ENCODE measurements at places on chromosomes 5 and 9. TPM values are rescaled to one million over a fixed set of nuclear protein-coding genes. Genes with fewer than 3 reads are reported as not detected.

CDH18 gene
- total RNA-seq = 1.1 TPM

GRCh38 chr9:128635266-128636023 is 21.2 kb downstream of the DYNC2I2 start:
- DNase-seq = peak; percentile 94

- DNase-seq = no peak
These were observed 164.2 kb downstream of the MEF2C start for GRCh38 chr5:88718736-88719135.

DNA sequence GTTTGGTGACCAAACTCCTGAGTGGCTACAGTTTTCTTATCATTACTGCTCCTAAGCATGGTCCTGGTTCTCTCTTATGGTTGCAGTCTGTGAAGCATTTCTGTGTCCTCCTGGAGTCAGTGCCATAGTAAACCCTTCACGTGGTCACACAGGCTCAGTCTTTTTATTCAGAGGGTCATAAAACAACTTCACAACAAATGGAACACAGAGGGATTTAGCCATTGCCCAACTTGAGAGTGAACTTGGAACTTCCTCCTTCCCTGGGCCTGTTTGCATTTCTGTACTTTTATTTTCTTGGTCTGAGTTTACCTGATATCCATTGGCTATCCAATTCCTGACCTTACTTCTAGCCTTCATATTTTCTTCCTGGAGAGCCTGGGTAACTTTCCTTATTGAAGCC is 144.9 kb downstream of the CCDC192 start:
- no peak for DNase-seq

- DNase-seq = no peak
These were observed 14.1 kb downstream of the SLC25A46 start for GRCh38 chr5:110752953-110753352.

ADRA1B gene
- 0.56 TPM for total RNA-seq

GRCh38 chr5:56480078-56480704 is 247.1 kb upstream of the ANKRD55 start:
- DNase-seq = no peak

AFAP1L1 gene
- total RNA-seq = 5.3 TPM

DNA sequence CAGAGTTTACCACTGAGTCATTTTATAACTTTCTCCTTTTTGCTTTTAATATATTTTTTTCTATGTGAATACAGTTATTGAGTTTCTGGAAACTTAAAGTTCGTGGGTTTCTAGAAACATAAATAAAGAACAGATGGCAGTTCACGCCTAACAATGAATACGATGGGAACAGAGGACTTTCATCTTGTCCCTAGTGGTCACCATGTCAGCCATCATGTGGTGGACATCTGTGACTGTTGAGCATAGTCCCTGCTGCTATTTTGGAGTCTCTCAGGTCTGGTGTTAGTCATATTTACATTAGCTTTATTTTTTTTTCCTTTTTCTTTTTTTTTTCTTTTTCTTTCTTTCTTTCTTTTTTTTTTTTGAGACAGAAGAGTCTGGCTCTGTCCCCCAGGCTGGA is 85.3 kb downstream of the XRCC4 start:
- no peak for DNase-seq

ARHGEF37 gene
- 0.28 TPM for total RNA-seq

DNA sequence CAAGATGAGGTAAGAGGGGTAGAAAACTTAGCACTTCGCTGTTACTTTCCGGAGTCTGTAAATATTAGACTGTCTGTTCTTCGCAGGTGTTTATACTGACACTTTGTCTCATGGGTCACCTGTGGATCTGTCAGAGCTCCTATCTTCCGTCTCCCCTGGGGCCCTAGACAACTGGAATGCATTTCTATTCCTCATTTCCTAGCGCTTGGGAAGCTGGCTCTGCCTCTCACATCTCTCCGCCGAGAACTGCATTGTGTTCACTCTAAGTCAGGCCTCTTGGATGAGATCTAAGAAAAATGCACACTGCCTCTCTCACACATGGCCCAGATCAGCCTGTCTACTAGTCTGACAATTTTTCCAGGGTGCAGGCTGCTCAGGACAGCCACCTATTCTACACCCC is 39.5 kb downstream of the PCA3 start:
- DNase-seq = no peak

DNA sequence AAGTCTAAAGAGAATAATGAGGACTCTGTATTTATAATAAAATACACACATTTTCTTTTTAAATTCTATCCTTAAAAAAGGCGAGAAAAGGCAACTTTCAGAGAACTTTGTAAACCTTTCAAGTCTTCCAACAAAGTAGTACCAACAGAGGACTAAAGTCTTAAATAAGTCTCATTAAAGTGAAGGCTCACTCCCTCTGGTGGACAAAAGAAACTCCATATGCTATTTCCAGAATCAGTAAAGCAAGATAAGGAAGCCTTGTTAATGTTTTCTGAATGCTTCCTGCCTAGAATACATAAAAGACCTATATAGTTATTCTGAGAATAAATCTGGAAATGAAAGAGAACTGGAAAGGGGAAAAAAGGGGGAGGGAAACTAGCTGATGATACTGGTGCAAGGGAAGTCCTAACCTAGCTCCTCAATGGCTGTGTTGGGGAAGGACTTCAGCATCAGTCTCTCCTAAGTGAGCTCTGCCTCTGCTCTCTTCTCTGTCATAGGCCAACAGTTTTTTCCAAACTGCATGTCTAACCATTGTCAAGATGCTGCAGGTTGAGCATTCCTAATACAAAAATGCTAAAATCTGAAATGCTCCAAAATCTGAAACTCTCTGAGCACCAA is 7.2 kb downstream of the HMGCS1 start:
- peak; percentile 73 for DNase-seq

DNA sequence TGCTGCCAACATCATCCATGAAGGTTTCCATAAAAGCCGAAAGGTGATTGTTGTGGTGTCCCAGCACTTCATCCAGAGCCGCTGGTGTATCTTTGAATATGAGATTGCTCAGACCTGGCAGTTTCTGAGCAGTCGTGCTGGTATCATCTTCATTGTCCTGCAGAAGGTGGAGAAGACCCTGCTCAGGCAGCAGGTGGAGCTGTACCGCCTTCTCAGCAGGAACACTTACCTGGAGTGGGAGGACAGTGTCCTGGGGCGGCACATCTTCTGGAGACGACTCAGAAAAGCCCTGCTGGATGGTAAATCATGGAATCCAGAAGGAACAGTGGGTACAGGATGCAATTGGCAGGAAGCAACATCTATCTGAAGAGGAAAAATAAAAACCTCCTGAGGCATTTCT is 10.1 kb downstream of the TLR4 start:
- DNase-seq = no peak

- no peak for DNase-seq
These were observed 584.4 kb upstream of the ACO1 start for GRCh38 chr9:31799953-31800609.

DNA sequence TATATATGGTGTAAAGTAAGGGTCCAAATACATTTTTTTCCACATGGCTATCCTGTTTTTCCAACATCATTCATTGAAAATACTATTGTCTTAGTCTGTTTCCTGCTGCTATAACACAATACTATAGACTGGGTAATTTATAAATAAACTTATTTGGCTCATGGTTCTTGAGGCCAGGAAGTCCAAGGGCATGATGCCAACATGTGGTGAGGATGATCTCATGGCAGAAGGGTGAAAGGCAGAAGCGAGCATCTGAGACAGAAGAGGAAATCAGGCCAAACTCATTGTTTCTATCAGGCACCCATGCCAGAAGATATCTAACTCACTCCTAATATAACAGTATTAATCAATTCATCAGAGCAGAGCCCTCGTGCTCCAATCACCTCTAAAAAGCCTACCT is 42.6 kb downstream of the ANKRD55 start:
- peak; percentile 80 for DNase-seq

GRCh38 chr5:61280761-61281427 is 51.2 kb upstream of the ZSWIM6 start:
- no peak for DNase-seq

ELAVL2 gene
- 0.28 TPM for total RNA-seq

DNA sequence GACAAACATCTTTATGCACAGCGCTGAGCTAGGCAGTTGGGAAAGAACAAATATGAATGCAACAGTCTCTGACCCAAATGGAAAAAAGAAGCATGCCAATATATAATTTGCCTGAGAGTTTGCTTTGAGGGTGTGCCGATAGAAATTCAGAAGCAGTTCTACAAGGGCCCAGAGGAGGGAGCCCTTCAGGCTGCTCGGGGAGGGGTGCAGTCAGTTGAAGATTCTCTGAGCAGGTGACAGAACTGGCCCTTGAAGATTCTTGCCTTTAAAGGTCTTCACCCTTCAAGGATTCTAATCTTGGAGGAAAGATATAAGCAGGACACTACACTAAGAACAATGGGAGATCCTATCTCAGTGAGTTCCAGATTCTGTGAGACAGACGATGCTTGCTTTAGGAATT is 3.7 kb upstream of the PAPPA start:
- DNase-seq = no peak

- DNase-seq = no peak
These were observed 5.9 kb downstream of the CYFIP2 start for GRCh38 chr5:157271740-157272271.

- DNase-seq = peak; percentile 58
These were observed 25.3 kb upstream of the PPP1R2B start for GRCh38 chr5:156824800-156825199.

- DNase-seq = no peak
These were observed 672.4 kb upstream of the GRAMD2B start for GRCh38 chr5:125750861-125751186.

DNA sequence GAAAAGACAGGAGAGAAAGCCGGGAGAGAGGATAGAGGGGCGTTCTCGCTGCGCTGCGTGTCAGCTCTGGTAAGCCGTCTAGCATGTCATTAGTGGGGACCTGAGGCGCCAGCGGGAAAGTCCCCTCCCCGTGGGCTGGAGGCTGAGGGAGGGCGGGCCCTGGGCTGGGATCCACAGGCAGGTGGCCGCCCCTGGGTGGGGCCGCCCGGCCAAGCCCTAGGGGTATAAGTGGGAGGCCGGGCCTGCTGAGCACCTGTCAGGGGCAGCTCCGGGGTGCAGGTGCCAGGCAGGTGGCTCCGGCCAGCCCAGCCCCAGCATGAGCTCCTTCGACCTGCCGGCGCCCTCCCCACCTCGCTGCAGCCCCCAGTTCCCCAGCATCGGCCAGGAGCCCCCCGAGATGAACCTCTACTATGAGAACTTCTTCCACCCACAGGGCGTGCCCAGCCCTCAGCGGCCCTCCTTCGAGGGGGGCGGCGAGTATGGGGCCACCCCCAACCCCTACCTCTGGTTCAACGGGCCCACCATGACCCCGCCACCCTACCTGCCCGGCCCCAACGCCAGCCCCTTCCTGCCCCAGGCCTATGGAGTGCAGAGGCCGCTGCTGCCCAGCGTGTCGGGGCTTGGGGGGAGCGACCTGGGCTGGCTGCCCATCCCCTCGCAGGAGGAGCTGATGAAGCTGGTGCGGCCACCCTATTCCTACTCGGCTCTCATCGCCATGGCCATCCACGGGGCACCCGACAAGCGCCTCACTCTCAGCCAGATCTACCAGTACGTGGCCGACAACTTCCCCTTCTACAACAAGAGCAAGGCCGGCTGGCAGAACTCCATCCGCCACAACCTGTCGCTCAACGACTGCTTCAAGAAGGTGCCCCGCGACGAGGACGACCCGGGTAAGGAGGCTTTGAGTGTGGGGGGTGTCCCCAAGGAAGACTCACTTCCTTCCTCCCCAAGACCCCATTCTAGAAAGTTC is at the start of gene FOXI1:
Gene FOXI1, plus strand, starts transcription at position 256 of the 970 bp plus-strand sequence. Its CDS starts 61 bp downstream, at position 317.
- no peak for DNase-seq

TMEM252 gene
- not detected for total RNA-seq

GRCh38 chr9:16043756-16044578 is 491.1 kb downstream of the CCDC171 start:
- DNase-seq = peak; percentile 78

DNA sequence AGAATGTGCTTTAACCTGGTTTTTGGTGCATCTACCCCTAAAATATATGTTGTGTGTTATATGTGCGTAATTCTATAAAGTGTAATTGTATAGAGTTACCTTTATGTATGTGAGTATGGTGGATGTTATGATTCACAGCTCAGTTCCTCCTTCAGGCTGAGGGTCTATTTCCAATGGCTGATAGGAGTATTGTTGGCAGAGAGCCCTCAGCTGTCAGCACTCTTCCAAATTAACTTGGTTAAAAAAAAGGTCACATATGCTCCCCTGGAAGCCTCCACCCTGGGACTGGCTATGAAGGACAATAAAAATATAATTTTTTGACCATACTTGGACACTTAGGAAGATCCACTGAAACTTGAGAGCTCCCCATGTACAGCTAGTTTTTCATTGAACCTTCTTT is 250.4 kb upstream of the CDH12 start:
- no peak for DNase-seq

DNA sequence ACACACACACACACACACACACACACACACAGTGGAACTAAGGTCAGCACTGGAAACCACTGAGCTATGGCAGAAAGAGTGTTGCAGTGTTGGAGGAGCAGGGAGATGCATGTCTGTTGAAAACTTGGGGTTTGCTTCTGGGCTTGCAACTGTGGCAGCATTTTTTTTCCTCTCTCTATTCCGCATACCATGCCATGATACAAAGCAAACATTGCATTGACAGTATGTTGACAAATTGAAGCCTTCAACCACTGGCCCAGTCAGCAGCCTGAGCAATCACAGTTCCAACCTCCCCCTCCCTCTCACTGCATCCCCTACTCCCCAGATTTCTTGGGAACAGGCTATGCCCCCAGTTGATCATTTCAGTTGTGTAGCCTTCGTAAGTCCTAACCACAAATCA is 478.1 kb upstream of the WWC1 start:
- no peak for DNase-seq

ADAMTS13 gene
- under 0.01 TPM for total RNA-seq

DNA sequence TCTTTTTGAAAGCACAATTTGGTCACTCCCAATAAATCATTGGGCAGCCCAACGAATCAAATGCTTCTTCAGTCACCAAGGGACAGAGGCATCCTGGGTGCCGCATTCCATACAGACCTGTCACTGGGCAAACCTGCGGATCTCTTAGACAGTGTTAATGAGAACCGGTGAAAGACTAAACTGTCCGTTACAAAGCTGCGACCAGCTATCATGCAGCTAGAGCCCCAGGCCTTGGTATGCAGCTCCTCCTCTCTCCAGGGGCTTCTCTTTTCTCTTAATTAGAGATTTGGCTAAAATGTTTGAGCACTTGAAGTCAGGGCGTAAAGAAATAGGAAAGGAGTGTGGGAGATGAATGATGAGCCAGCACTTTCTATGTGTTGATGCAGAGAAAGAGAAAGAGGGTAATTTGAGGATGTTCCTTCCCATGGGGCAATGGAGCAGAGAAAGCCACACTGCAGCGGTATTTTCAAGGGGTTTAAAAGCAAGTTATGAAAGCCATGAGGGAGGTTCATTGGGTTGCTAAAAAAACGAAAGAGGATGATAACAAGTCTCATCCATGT is 175.3 kb downstream of the RFK start:
- no peak for DNase-seq

DBH gene
- not detected for total RNA-seq

DNA sequence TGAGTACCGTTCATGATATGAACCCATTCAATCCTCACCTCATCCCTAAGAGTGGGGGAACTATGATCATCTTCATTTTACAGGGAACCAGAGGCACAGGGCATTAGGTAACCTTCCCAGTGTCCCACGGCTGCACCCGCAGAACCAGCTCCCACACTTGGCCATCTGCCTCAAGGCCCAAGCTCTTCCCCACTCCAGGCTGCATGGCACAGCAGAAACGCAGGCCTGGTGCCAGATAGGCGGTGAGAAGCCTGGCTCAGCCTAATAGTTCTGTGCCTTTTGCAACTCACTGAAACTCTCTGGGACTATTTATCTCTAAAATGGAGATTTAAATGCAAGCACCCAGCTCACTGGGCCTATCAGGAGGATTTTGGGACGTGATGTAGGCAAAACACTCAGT is 90.8 kb upstream of the ZNF618 start:
- no peak for DNase-seq

SPATA31D1 gene
- total RNA-seq = not detected

ITGA2 gene
- total RNA-seq = 83.6 TPM

GRCh38 chr5:122997294-122997693 is 39.2 kb downstream of the PPIC start:
- DNase-seq = no peak

GLRA1 gene
- total RNA-seq = not detected

Measured in IMR-90 (cell line).